Activated B cell treated with CpG ODN at 0.5 μM for 24 hours (primary cell): ENCODE measurements at places on chromosomes 4 and X. TPM values are rescaled to one million over a fixed set of nuclear protein-coding genes. Genes with fewer than 3 reads are reported as not detected.

Gene PDGFRA
- total RNA-seq, result not detected in 2 replicates

GRCh38 chr4:39521253-39521919 is 5.9 kb downstream of the UGDH start:
- H3K27ac ChIP-seq, result no peak overlapping the region
- no peaks in the 10 kb centered on the region for H3K27me3 ChIP-seq
- no peak for DNase-seq
- peaks cover 9% of the 10 kb centered on the region for H3K36me3 ChIP-seq

Gene MAGEB4
- not detected in 2 replicates for total RNA-seq

GRCh38 chr4:75545526-75545925 is 10.3 kb upstream of the ODAPH start:
- H3K4me3 ChIP-seq, result no peak overlapping the region
- peaks cover 16% of the 10 kb centered on the region for H3K36me3 ChIP-seq
- no peak overlapping the region for H3K27ac ChIP-seq
- no peaks in the 10 kb centered on the region for H3K27me3 ChIP-seq

DNA sequence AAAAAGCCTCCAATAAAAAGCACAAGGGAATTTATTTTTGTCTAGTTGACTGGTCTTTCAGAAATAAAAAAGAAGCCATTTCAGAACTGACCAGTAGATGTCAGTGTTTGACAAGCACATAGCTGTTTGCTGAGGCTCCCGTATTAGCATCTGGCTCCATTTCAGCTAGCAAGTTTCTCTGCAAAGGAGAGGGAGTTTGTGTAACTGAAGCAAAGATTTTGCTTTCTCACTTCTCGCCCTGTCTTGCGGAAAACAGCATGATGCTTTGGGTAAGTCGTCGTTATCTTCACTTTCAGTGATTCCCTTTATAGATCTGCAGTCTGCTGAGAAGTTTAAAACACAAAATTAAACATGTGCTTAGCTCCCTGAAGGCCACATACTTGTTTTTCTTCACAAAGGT is 85.5 kb downstream of the CT47B1 start:
- DNase-seq, result no peak
- no peaks in the 10 kb centered on the region for H3K4me1 ChIP-seq
- H3K27ac ChIP-seq, result no peak overlapping the region

Gene GAGE12F
- total RNA-seq, result not detected in 2 replicates
